ENCODE measurements at places on chromosomes 5 and 9.

DNA sequence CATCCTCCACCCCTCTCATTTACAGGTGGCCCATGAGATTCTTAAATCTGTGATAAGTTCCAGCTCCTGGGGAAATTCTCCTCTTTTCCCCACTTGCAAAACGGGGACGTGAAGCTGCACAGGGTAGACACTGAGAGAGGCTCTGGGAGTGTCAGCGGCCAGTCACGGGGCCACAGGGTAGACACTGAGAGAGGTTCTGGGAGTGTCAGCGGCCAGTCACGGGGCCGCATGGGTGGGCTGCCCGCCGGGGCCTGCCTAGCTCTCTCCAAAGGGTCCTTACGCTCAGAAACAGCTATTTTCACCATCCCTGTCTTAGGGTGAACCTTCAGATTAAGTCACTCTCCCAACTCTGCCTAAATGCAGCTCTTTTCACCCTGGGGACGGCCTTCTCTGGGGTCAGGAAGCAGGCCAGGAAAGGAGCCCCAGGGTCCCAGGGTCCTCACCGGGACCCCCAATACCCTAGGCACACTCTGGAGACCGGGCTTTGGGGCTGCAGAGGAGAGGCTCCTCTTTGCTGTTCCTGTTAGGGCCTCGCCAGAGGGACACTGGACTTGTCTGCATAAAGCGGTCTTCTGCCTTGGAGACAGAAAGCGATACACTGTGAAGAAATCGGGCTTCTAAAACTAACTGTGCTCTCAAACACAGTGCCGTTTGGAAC is 1.5 kb downstream of the FAM78A start:
- peak; percentile 63 for DNase-seq

DNA sequence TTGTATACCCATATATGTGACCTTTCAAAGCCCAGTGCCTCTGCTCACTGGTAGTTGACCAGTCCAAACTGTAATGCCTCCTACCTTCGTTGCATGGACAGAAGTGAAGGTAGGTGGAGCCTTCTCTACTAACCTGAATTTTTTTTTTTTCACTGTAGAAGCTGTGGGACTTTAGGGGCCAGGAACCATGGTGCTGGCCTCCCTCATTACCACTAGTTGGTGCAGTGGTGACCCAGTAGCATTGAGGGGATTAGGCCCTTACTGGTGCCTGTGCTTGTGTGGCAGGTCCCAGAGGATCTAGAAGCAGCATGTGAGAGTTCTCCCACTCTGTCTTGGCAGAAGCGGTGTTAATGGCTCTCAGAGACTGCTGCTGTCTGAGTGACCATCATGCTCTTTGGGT is 2.3 kb downstream of the RALGPS1 start:
- DNase-seq = no peak

- DNase-seq = no peak
These were observed 120.6 kb downstream of the MSX2 start for GRCh38 chr5:174844971-174845370.

DNA sequence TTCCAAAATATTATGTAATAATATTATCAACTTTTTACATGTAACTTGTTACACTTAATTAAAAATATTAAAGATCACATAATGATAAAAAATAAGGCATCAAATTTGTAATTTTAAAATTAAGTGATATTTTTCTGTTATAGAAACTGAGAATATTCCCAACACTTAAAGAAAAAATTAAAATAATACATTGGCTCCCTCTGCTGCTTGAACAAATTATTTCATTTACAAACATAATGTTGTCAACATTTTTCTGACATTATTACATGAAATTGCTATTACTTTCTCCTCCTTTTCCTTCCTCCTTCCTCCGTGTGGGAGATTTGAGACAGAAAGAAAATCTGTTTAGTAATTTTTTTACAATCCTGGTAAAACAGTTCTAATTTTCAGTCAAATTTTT is 42.3 kb downstream of the RNF180 start:
- no peak for DNase-seq

- no peak for DNase-seq
These were observed 6.1 kb downstream of the MAMDC2 start for GRCh38 chr9:70049672-70050271.

- no peak for DNase-seq
These were observed 47.1 kb downstream of the MAT2B start for GRCh38 chr5:163552536-163552935.

GRCh38 chr5:82525626-82526025 is 247.5 kb upstream of the RPS23 start:
- DNase-seq = no peak

GRCh38 chr9:5748438-5748837 is 84.5 kb downstream of the ERMP1 start:
- DNase-seq = no peak

DNA sequence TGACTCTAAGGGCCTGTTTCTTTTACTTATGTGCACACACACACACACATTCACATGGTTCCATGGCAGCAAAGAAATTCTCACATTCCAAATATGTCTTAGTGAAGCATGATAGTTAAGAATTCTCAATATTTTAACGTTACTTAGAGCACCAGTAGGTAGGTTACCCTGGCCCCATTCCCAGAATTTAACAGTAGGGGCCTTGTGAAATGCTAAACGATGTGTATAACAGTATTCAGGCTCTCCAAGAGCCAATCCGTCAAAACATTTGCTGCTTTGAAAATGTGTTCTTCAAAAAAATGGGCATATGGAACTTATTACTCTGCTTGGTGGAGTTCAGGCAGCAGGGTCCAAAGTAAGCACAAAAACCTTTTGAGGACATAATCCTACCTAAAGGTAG is 93.7 kb upstream of the DAB2 start:
- DNase-seq = no peak

DNA sequence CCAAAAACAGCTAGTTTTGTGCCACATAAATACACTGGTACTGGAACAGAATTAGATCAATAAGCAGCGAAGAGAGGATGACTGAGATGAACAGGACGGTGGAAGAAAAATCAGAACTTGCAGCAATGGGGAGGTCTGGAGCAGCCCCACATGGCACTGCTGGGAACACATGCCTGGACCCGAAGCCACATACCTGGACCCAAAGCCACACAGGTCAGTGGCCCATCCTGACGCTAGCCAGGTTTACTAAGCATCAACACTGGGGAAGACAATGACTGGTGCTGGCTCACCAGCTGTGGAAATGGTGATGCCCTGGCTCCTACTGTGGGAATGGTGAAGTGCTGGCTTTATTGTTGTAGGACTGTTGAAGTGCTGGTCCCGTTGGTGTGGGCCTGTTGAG is 139.7 kb upstream of the IRX4 start:
- no peak for DNase-seq

DNA sequence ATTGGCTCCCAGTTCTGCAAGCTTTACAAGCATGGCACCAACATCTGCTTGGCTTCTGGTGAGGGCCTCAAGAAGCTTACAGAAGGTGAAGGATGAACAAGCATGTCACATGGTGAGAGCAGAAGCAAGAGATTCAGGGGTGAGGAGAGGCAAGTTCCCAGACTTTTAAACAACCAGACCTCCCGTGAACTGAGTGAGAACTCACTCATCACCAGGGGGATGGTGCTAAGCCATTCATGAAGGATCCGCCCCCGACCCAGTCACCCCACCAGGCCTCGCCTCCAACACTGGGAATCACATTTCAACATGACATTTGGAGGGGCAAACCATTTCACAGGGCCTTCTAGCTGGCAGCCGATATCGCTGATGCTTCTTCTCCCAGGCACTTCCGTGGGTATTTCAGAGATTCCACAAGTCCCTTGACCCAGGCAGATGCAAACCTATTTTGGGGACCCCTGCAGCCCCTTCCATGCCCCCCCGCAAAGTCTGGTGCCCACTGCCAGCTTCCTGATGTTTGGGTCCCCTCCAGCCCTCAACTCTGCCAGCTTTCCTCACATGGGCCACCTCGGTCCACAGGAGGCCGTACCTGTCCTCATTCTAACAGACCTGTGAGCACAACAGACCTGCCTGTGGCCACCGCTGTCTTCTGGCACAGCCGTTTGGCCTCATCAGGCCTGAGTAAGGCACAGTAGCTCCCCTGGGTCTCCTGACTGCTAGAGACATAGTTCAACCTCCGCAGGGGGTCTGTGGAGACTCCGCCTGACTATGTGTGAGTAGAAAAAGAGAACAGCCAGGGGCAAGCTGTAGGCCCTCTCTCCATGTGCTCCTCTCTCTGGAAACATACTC is 60.7 kb upstream of the ANGPTL2 start:
- DNase-seq = no peak

- DNase-seq = no peak
These were observed 104.2 kb upstream of the RASEF start for GRCh38 chr9:83167126-83167525.

DNA sequence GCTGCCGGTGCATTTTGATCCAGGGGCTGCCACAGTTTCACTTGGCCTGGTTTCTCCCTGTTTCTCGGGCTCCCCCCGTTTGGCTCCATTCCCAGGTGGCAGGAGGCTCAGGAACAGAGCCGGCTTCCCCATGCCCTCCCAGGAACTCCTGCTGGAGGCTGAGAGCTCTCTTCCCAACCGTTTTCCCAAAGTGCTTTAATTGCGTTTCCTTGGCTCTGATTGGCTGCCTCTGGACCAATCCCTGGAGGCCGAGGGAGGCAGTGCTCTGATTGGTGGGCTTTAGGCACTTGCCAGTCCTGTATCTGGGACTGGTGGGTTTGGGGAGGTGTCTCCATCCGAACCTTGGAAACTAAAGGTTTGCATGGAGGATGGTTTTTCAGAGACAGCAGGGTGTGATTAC is 4.9 kb downstream of the TSPAN17 start:
- DNase-seq = no peak

GRCh38 chr5:15927710-15928380 is 251.7 kb downstream of the MARCHF11 start:
- no peak for DNase-seq

Measured in activated CD4-positive, alpha-beta T cell treated with anti-CD3 and anti-CD28 coated beads for 36 hours (primary cell).